MCF 10A (cell line): ENCODE measurements at places on chromosomes 3 and 15. TPM values are rescaled to one million over a fixed set of nuclear protein-coding genes. Genes with fewer than 3 reads are reported as not detected.

DNA sequence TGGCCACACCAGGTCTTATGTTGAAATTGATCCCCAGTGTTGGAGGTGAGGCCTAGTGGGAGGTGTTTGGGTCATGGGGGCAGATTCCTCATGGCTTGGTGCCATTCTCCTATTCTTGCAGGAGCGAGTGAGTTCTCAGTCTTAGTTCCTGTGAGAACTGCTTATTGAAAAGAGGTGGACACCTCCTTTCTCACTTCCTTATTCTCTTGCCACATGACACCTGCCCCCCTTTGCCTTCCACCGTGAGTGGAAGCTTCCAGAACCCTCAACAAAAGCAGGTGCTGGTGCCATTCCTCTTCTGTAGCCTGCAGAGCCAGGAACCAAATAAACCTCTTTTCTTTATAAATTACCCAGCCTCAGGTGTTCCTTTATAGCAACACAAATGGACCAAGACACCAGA is 318.1 kb upstream of the MCTP2 start:
- DNase-seq = no peak

DNA sequence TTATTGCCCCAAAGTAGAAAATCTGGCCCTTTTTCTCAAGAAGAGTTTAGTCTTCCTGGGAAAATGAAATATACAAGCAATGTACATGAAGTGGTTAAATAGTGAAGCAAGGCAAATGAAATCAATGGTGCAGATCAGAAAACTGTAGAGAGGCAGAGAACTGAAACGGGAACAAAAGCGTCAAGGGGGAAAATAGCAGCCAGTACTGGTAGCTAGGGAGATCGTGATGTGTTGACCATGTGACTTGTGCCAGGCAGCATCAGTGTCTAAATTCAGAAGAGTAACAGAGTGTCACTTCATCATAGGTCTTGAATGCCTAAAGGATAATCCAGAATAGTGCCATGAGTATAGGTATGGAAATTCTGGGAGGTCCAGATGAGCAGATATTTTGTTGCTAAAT is 163.1 kb downstream of the CHL1 start:
- DNase-seq = no peak

Gene VEPH1
- total RNA-seq = 2.4 TPM in 2 replicates

DNA sequence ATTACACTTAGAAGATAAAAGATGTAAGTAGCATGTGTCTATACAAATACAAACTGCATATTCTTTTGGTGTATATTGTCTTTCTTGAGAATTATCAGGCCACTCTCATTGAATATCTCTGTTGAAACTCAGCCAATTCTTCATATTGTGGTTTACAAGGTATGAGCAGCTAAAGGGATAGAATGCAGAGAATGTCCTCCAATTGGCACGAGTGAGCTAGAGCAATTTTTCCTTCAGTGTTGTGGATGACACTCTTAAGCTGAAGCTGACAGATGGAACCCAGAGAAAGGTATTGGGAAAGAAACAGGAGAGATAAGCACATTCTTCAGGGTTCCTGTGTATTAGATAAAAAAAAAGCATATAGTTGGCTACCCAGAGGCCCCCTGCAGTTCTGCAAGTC is 453.1 kb downstream of the EPHA3 start:
- DNase-seq = peak; percentile 54

DNA sequence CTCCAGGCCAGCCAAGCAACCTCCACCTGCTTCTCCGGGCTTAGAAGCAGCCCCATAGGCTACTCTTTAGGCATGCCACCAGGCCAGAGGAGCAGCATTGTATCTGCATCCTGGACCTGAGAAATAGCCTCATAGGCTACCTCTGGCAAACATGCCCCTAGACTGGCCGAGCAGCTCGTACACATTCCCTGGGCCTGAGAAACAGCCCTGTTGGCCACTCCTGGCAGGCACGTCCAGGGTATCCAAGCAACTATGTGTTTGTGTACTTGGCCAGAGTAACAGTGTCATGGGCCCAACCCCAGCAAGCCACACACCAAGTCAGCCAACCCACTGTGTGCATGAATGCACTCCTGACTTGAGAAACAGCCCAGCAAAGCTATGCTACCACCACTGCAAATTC is 498.7 kb upstream of the CDIN1 start:
- no peak for DNase-seq

GRCh38 chr3:56862352-56863062 is 60.8 kb upstream of the ARHGEF3 start:
- DNase-seq = peak; percentile 60

- no peak for DNase-seq
Observed at GRCh38 chr15:29569533-29570092, 252.7 kb downstream of the TJP1 start.

- DNase-seq = no peak
Observed at GRCh38 chr15:29874977-29875376, 52.7 kb upstream of the TJP1 start.

- peak; percentile 56 for DNase-seq
Observed at GRCh38 chr15:97517737-97518136, 442.8 kb upstream of the ARRDC4 start.

GRCh38 chr15:38508647-38509046 is 54.7 kb downstream of the FAM98B start:
- DNase-seq = no peak

Gene GPR15
- not detected in 2 replicates for total RNA-seq

GRCh38 chr15:81054236-81054635 is 53.5 kb downstream of the TLNRD1 start:
- peak; percentile 30 for DNase-seq

- DNase-seq = peak; percentile 64
Observed at GRCh38 chr15:52306270-52306669, 10.7 kb upstream of the MYO5C start.

Gene GOLGA6D
- total RNA-seq = not detected in 2 replicates

- DNase-seq = no peak
Observed at GRCh38 chr15:55859681-55860080, 116.7 kb upstream of the PRTG start.

Gene RBM15B
- 32.5 and 33.6 TPM in 2 replicates for total RNA-seq

- peak; percentile 16 for DNase-seq
Observed at GRCh38 chr15:90266485-90266884, 1.0 kb downstream of the NGRN start.

Gene UBA7
- total RNA-seq = 3.8 and 6.6 TPM in 2 replicates

GRCh38 chr15:99427210-99427609 is 138.6 kb upstream of the MEF2A start:
- no peak for DNase-seq

- DNase-seq = no peak
Observed at GRCh38 chr3:138939561-138940241, 7.2 kb downstream of the FOXL2 start.

DNA sequence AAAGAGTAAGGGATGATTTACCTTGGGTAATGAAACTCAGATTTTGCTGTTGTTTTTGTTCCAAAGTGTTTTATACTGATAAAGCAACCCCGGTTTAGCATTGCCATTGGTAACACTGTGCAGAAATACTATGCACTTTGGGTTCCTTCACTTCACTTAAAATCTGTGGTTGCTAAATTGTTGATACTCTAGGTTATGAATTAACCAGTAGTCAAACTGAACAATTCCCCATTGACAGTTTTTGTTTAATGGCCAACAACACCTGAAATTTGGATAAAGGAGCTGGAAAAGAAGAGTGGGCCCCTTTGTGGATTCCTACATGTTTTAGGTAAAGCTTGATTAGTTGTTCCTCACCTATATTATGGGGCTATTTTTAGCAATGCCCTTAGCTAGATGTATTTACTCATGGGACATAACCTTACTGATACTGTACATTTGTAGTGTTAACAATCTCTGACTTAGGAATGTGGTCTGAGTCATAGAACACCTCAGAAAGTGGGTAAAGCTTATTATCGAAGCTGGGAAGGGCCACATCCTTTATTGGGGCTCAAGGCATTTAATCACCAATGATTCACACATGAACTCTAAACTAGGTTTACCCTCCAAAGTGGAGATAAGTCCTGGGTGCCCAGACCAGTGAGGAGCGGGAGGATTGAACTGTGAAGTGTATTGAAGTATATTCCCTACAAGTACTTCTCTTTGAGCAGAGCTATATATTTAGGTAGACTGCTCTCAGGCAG is 29.5 kb upstream of the THRB start:
- DNase-seq = peak; percentile 38

DNA sequence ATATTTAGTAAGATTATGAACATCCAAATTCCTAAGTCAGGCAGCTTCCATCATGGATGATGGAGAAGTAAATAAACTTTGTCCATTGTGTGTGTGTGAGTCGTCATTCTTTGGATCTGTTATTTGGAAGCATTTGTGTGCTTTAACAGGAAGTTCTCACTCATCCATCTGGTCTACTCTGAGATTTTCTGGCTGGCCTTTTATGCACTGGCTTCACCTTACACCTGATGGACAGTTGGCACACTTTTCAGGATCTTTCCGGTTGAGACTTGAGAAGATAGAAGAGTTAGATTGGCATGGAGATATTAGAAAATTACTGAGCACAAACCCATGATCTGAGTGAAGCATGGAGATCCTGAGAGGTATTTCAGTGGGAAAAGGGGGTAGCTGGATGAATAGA is 12.6 kb downstream of the SYNPR start:
- no peak for DNase-seq

Gene LHFPL4
- total RNA-seq = not detected in 2 replicates

- DNase-seq = no peak
Observed at GRCh38 chr3:102605153-102605552, 170.3 kb downstream of the ZPLD1 start.

GRCh38 chr3:141669434-141669833 is 68.7 kb upstream of the RNF7 start:
- no peak for DNase-seq

DNA sequence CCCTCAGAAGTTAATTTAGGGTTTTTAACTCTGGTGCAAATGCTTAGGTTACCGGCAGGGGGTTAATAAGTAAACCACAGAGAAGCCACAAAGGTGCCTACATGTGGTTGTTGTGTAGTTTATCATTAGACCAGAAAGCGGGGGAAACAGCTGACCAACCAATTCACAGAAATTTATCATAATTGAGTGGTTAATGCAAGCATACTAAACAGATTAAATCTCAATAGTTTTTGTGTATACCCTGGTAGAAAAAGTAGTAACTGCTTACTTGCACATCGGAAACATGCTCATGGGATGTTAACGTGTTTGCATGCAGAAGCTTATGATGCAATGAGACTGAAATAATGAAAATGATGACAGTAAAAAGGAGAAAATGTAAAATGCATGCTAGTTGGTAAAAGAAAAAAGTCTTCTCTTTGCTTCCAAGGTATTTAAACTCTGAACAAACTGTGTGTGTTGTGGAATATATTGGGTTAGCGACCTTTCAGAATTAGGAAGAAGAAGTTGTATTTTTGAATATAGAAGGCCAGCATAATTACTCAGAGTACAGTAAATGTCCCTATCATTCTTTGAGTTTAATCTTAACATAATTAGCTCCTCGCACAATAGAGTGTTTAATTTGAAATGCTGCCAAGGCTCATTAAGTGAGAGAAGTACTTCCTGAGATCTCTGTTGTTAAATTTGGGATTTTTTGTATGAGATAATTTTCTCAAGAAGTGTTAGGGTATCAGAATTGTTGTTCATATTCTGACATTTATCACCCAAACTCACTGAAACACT is 316.2 kb downstream of the PTPRG start:
- no peak for DNase-seq

DNA sequence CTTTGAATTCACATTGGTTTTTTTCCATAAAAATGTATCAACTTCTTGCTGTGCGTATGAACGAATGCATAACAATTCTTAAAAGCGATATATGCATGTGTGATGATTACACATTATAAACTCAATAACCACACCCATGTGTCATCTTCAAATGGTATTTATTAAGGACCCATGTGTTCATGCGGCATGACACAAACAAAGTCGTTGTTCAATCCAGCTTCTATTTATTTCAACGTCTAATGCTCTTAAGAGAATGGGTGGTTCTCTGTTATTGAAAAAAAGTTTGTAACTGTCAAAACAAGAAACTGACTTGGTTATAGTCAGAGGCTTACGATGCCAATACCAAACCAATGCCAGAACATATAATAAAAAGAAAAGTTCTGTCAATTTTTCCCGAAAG is 195.9 kb downstream of the FOXP1 start:
- DNase-seq = no peak

DNA sequence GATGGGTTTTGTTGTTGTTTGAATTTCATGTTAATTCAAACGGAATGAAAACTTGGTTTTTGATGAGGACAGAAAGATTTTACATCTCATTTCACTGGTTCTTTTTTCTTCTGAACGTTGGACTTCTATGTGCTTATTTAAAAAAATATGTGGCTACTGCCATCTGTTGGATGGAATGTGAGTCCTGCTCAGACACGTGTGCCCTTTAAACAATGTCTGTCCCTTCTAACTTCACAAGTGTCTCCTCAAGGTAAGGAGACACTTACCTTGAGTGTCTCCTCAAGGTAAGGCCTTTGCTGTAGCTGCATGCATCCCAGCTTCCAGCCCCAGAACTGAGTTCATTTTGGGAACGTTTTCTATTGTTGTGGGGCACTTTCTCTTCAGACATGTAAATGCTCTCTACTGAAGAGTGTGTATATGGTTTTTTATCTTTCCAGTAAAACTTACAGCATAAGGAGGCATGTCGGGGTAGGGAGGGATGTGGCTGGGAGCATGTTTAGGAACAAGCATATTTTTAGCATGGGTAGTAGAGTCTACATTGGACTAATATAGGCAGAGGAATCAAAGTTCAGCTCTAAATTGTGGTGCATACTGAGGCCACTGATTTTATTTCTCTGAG is 63.1 kb upstream of the UBE3A start:
- no peak for DNase-seq

Gene SOX2
- total RNA-seq = not detected in 2 replicates

DNA sequence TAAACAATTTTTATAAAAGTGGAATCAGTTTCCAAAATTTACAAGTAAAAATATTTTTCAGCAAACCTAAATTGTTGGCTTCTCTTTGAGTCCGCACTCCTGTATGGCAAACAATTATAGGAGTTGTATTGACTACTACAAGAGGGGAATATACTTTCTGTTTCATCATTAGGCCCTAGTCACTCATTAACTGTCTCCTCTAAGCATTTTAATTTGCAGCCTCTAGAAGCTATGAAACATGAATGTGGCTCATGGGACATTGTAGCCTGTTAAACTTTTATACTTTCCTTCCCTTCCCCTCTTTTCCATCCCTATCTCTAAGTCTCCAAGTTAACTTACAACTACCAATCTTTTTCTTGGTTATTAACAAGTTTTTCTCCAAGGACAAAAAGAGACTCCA is 58.9 kb upstream of the CBLB start:
- no peak for DNase-seq

DNA sequence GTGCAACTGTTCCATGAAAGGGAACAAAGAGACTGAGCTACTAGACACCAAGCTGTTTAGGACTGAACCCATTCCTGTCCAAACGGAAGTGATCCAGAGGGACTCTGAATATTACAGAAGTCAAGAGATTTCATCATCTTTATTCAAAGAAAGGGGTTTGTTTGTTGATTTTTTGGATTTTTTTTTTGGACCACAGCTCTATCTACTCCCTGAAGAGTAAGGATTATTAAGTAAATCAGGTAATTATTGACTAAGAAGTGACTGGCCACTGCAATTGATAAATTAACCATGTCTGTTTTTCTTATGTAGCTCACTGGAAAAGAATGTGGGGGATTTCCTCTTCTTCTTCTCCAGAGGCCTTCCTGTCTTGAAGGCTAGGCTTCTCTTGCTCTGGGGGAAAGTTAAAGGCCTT is 146.6 kb upstream of the TPM1 start:
- peak; percentile 52 for DNase-seq
